ENCODE measurements at places on chromosomes 7 and 10. TPM values are rescaled to one million over a fixed set of nuclear protein-coding genes. Genes with fewer than 3 reads are reported as not detected.

Gene CCDC6
- 22.1 TPM for total RNA-seq

Gene PON1
- total RNA-seq = not detected

Gene SLC16A9
- total RNA-seq = not detected

Gene ARHGAP19
- 8.8 TPM for total RNA-seq

DNA sequence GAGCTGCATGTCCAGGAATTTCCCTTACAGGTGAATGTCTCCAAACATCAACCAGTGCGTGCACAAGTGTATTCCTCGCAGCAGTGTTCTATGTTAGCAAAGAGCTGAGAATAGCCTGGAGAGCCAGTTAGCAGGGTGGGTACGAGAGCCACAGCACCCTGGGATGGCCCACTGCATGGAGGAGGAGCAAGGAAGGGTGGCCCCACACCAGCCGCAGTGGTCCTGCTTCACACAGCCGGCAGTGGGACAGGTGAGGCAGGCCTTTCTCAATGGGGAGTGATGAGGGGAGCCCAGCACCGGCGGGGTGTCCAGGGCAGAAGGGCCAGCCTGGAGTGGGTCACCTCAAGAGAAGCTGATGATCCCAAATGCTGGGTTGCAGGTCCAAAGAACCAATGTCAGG lies 240.7 kb downstream of the TCERG1L start:
- no peaks in the 10 kb centered on the region for H3K36me3 ChIP-seq
- no peak overlapping the region for H3K27ac ChIP-seq
- DNase-seq = no peak
- H3K27me3 ChIP-seq = no peaks in the 10 kb centered on the region
- no peak overlapping the region for H3K4me3 ChIP-seq

- no peak overlapping the region for H3K27ac ChIP-seq
- DNase-seq = no peak
- no peaks in the 10 kb centered on the region for H3K4me1 ChIP-seq
- no peaks in the 10 kb centered on the region for H3K36me3 ChIP-seq
These were observed 68.6 kb upstream of the KMT2C start for GRCh38 chr7:152504367-152504766.

DNA sequence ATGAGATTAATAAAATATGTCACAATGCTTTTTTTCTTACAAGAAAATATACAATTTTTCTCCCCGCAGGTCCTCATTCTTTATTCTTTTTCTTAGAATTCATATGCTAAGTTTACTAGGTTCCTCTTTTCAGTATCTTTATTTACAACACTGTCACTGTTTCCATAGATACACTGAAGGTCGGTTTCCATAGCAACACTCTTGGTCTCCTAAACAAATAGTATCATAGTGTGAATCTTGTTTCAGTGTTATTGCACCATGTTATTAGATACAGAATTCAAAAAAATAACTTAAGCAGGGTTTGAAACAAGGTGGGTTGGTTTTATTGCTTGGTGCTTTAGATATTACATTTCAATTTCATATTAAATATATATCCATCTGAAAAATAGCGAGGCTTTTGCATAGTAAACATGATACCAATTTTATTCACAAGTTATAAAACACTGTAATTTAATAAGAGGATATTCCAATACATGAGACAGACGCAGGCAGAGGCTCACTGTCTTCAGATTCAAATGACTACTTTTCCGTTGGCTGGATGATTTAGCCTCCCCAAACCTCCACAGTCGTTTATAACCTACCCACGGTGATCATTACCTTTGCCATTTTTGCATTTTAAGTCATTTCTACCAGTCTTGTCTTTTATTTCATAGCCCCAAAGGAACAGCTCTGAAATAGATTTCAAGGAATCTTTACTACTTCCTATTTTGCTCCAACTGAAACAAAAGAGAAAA lies 88.9 kb upstream of the KLF6 start:
- H3K27me3 ChIP-seq = no peaks in the 10 kb centered on the region
- no peak overlapping the region for H3K4me3 ChIP-seq
- peaks cover 52% of the 10 kb centered on the region for H3K4me1 ChIP-seq
- peak overlapping the region; percentile 89 for H3K27ac ChIP-seq

- no peak for DNase-seq
- no peaks in the 10 kb centered on the region for H3K27me3 ChIP-seq
- H3K36me3 ChIP-seq = no peaks in the 10 kb centered on the region
- no peaks in the 10 kb centered on the region for H3K4me1 ChIP-seq
- H3K27ac ChIP-seq = no peak overlapping the region
- no peak overlapping the region for H3K4me3 ChIP-seq
These were observed 269.9 kb upstream of the IMMP2L start for GRCh38 chr7:111832174-111832573.

GRCh38 chr10:983971-984655 lies 4.1 kb upstream of the GTPBP4 start:
- peaks cover 13% of the 10 kb centered on the region for H3K4me1 ChIP-seq
- DNase-seq = no peak
- no peaks in the 10 kb centered on the region for H3K36me3 ChIP-seq
- no peak overlapping the region for H3K27ac ChIP-seq

- H3K4me3 ChIP-seq = no peak overlapping the region
- H3K27me3 ChIP-seq = no peaks in the 10 kb centered on the region
- no peak overlapping the region for H3K27ac ChIP-seq
- no peak for DNase-seq
- H3K36me3 ChIP-seq = peaks cover 32% of the 10 kb centered on the region
These were observed 114.2 kb downstream of the GLCCI1 start for GRCh38 chr7:8082762-8083161.

- no peaks in the 10 kb centered on the region for H3K4me1 ChIP-seq
- H3K4me3 ChIP-seq = no peak overlapping the region
- H3K27ac ChIP-seq = no peak overlapping the region
- DNase-seq = no peak
- H3K27me3 ChIP-seq = no peaks in the 10 kb centered on the region
- no peaks in the 10 kb centered on the region for H3K36me3 ChIP-seq
These were observed 505.8 kb downstream of the GPAM start for GRCh38 chr10:111677759-111678158.

DNA sequence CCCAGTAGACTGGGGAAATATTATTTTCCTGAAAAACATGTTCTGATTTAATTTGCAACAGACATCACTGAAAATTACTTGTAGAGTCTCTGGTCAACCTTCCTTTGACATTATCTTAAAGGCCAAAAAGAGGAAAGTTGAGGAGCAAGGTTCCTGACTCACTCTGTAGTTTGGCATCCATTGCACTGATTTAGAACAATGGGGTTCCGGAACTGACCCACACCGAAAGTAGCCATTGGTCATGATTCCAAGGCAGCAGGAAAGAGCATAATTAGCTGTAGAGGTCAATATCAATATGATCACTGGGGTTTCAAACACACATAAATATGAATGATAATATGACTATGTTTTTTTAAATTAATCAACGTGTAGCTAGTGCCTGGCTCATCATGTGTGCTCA lies 65.8 kb downstream of the DNMBP start:
- H3K27ac ChIP-seq = no peak overlapping the region
- H3K36me3 ChIP-seq = no peaks in the 10 kb centered on the region
- no peaks in the 10 kb centered on the region for H3K27me3 ChIP-seq
- H3K4me1 ChIP-seq = no peaks in the 10 kb centered on the region

DNA sequence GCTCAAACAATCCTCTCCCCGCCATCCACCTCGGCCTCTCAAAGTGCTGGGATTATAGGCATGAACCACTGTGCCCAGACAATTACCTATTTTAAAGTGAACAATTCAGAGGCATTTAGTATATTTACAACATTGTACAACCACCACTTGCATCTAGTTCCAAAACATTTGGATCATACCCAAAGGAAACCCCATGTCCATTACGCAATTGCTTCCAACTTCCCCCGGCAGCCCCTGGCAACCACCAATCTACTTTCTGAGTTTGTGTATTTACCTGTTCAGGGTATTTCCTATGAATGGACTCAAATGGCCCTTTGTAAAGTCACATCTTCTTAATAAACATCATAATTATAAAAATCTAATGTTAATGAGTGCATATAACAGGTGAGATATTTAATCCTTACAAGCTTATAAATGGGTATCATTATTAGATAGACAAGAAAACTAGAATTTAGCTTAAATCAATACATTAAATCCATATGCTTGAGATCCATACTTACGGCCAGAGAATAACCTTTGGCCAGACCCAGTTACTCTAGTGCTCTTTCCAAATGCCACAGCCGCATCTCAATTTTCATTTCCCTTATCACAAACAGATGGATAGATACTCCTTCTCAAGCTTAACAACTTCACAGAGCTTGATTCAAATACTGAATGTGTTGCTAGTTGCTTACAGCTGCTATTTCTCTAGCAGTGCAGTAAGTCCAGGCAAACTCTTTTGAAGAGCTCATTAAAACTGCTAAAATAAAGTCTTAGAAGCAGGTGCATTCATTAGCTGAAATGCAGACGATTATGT lies 133.4 kb upstream of the MKLN1 start:
- no peaks in the 10 kb centered on the region for H3K27me3 ChIP-seq
- H3K4me1 ChIP-seq = peaks cover 8% of the 10 kb centered on the region
- no peak overlapping the region for H3K4me3 ChIP-seq
- no peaks in the 10 kb centered on the region for H3K36me3 ChIP-seq

DNA sequence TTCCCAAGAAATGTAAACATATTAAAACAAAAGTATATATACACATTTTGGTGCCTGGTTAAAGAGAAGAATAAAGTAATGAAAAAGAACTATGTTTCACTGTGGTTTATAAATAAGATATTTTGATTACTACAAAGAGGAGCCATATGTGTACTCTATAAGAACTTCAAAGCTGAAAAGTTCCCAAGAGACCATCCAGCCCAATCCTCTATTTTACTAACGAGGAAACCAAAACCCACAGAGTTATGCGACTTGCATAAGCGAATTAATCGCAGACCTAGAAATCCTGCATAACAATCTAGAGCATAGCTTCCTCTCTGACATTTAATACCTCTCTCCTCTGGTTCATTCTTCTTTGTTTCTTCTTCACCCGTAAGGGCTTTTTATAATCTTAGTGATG lies 937.1 kb downstream of the CNTNAP2 start:
- H3K27me3 ChIP-seq = no peaks in the 10 kb centered on the region
- H3K27ac ChIP-seq = no peak overlapping the region
- no peak overlapping the region for H3K4me3 ChIP-seq
- DNase-seq = no peak
- no peaks in the 10 kb centered on the region for H3K4me1 ChIP-seq

DNA sequence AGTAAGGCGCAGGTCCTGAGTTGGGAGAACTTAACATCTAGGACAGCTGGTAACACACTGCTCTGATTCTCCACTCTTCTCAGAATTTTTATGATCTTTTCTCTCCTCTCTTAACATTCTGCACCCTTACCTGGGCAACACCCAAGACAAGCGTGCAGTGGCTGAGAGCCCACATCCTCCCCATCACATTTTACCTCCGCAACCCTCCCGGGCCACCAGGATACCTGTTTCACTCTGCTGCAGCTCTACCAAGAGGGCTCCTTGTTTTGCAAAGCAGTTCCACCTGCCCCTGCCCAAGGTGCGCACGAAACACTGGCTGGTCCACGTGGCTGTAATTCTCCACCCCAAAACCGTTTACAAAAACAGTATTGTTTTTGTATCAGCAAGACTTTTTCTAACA lies 81.5 kb downstream of the ITIH5 start:
- no peak overlapping the region for H3K27ac ChIP-seq
- no peaks in the 10 kb centered on the region for H3K4me1 ChIP-seq
- no peak overlapping the region for H3K4me3 ChIP-seq
- H3K36me3 ChIP-seq = no peaks in the 10 kb centered on the region
- DNase-seq = no peak
- no peaks in the 10 kb centered on the region for H3K27me3 ChIP-seq

GRCh38 chr7:118153551-118154177 lies 30.3 kb upstream of the LSM8 start:
- DNase-seq = no peak
- H3K4me1 ChIP-seq = no peaks in the 10 kb centered on the region
- H3K4me3 ChIP-seq = no peak overlapping the region

DNA sequence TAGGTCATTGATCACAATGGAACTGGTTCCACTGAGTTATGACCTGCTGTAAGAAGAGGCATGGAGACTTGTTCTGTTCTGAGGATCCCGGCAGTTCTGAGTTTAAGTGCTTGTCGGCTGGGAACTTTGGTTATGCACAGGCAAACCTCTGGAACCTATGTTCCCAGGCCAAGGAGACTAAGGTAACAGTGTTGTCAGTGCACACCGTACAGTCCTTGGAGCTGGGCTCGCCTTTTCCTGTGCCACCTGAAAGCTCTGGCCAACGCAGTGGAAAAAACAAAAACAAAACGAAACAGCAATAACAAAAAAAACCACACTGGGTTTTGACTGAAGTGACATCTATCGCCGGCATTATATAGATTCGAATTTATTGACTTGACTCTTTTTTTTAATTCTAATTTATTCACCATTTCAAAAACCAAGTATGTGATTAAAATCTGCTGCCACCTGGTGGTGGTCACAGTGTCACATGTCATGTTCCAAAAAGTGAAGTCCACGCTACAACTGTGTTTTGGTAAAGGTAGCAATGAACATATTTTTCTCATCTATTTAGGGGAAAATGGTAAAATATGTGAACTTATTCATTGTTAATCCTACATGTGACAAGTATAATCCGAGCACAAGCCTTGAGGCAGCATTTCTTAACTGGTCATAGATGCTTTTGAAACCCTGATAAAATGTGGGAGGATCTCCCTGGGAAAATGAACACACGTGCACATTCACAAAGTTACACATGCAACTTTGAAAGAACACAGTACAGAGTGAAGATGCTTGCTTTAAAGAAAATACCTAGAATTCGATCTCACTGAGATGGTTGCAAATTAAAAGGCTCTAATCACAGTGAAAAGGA lies 113.8 kb upstream of the PPP2R2D start:
- H3K4me1 ChIP-seq = no peaks in the 10 kb centered on the region
- no peaks in the 10 kb centered on the region for H3K27me3 ChIP-seq
- H3K4me3 ChIP-seq = no peak overlapping the region

- H3K36me3 ChIP-seq = no peaks in the 10 kb centered on the region
- peak; percentile 61 for DNase-seq
- H3K27ac ChIP-seq = no peak overlapping the region
- H3K4me1 ChIP-seq = peaks cover 32% of the 10 kb centered on the region
- H3K27me3 ChIP-seq = peaks cover 34% of the 10 kb centered on the region
- no peak overlapping the region for H3K4me3 ChIP-seq
These were observed 14.7 kb downstream of the LZTS2 start for GRCh38 chr10:101014230-101014884.

GRCh38 chr7:147584771-147585193 lies 1005.8 kb upstream of the C7orf33 start:
- no peak overlapping the region for H3K4me3 ChIP-seq
- no peak overlapping the region for H3K27ac ChIP-seq
- no peaks in the 10 kb centered on the region for H3K36me3 ChIP-seq
- no peaks in the 10 kb centered on the region for H3K4me1 ChIP-seq
- H3K27me3 ChIP-seq = no peaks in the 10 kb centered on the region
- no peak for DNase-seq

- H3K27me3 ChIP-seq = no peaks in the 10 kb centered on the region
- H3K36me3 ChIP-seq = peaks cover 4% of the 10 kb centered on the region
- no peak overlapping the region for H3K27ac ChIP-seq
- H3K4me3 ChIP-seq = no peak overlapping the region
- peaks cover 19% of the 10 kb centered on the region for H3K4me1 ChIP-seq
These were observed 122.7 kb downstream of the MAD1L1 start for GRCh38 chr7:2109936-2110609.

All from CD4-positive, alpha-beta T cell (primary cell).